ENCODE measurements at places on chromosomes 6 and 20.

- no peak for DNase-seq
These were observed 8.1 kb downstream of the NEDD9 start for GRCh38 chr6:11224252-11224965.

DNA sequence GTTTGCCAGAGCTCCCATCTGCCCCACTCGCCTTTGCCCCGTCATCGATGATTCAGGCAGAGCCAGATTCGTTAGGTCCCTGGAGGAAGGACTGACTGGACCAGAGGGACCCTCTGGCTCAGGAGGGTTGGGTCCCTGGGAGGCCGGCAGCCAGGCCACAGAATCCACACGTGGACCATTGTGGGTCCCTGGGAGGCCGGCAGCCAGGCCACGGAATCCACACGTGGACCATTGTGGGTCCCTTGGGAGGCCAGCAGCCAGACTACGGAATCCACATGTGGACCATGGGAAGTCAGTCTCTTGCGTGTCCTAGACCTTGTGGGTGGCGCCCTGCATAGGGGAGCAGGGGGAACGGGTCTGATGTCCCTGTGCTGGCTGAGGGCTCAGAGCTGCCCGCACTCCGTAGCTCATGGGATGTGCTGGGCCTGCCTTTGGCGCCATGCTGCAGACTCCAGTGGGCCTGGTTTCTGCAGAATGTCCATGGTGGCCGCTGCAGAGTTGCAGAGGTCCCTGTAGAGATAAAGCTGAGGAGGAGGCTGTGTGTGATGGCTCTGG, 23.5 kb downstream of the UCKL1 start:
- DNase-seq: no peak

- no peak for DNase-seq
These were observed 30.9 kb downstream of the STK4 start for GRCh38 chr20:44997171-44997570.

GRCh38 chr20:64139199-64140060, 24.8 kb upstream of the MYT1 start:
- no peak for DNase-seq

DNA sequence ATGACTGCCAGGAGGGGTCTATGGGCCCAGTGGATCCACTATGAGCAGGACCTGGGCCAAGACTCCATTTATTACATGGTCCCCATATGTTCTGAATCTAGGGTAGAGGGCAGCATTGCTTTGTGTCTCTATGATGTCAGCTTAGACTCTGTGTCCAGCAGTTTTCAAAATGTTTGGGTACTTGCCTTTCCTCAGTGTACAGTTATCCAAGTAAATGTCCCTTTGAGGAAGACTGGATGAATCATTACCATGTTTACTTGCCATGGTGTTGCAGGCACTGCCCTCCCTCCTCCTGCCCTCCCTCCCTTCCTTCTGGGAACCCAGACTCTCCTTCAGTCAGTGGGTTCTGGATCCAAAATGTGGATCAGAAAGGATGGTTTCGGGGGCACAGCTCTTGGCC, 108.6 kb downstream of the NRN1 start:
- DNase-seq: no peak

- no peak for DNase-seq
These were observed 152.2 kb downstream of the TRIM27 start for GRCh38 chr6:28771401-28772267.

- no peak for DNase-seq
These were observed 13.0 kb downstream of the TXNDC5 start for GRCh38 chr6:7897461-7898192.

- DNase-seq: no peak
These were observed 39.0 kb upstream of the SLC23A2 start for GRCh38 chr20:5040345-5040744.

- DNase-seq: no peak
These were observed 34.8 kb upstream of the PSMF1 start for GRCh38 chr20:1083431-1084080.

DNA sequence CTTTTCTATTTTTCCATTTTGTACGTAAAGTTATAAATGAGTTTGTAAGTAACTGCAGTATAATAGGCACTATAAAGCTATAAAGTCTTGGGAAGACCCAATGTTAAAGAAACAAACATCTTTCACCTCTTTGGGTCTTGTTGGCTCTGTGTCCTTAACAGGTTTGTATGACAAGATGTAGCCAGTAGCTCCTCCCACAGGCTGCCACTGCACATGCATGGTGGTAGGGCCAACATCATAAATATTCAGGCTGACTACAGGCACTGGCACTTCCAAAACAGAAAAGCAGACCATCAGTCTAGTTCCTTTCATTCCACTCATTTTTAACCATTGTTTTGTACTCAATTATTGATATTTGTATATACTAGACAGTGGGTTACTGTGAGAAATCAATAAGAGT, 59.9 kb downstream of the COL12A1 start:
- DNase-seq: no peak

- no peak for DNase-seq
These were observed 5.0 kb upstream of the LSM14B start for GRCh38 chr20:62117362-62117646.

DNA sequence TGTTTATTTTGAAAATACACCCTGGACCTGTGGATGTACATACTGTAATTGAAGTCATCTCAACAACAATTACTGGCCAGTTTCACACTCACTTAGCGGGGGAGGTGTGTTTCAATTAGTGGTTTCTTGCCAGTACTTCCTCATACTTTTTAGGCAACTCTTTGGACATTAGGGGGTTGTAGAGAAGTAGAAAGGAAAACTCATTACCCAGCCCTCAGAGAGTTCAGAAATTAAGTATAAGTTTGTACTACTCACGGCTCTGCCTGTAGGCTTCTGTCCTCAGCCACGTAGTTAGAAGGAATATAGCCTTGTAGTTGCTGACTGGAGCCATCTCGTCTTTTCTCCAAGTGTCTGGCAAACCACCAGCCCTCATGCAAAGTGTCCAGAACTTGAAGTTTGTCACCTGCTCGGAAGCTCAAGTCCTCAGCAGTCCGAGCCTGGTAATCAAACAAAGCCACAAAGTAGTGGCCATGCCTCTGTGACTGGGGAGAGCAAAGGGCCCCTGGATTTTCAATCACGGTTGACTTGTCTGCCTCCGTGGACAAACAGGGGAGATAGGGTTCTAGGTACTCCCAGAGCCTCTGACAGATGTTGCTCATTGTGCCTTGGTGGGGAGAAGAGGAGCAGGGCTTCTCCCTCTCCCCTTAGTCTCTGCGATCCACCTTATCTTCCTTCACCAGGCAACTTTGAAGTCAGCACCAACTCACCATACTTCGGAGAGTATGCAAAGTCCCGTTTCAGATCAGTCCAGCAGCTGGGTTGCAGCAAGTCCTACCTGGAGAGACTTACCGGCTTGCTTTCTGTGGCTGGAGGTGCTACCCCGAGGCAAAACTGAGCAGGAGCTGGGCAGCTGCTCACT, 749 bp downstream of the FRK start:
- no peak for DNase-seq

DNA sequence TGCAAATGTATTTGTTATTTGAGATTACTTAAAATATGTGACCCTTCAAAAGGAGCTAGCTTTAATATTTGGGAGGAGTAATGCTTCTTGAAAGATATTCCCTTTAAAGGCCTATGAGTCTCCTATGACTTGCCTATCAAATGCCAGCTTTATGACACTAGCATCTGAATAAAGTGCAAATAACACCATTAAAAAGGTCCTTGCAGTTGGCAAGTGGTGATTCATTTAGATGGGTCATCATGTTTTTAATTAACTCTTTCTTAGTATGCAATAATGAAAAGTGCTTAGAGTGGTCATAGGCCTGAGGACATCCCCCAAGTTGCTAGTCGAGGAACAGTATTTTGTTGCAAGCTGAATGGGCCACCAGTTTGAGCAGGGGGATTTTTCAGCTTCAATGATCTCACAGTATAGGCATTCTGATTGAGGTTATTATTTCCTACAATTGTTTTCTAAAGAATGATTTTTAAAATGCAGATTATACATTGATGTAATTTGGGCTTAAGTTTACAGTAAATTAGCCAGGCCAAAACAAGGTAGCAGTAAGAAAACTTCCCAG, 3.7 kb upstream of the CD2AP start:
- DNase-seq: no peak

- DNase-seq: no peak
These were observed 84.4 kb downstream of the SLX4IP start for GRCh38 chr20:10519361-10520046.

- no peak for DNase-seq
These were observed 762.4 kb upstream of the SLC35B3 start for GRCh38 chr6:9197726-9198125.

- DNase-seq: no peak
These were observed 28.4 kb downstream of the BCAS1 start for GRCh38 chr20:54042021-54042420.

GRCh38 chr20:49460916-49461315, 21.6 kb downstream of the KCNB1 start:
- DNase-seq: no peak

DNA sequence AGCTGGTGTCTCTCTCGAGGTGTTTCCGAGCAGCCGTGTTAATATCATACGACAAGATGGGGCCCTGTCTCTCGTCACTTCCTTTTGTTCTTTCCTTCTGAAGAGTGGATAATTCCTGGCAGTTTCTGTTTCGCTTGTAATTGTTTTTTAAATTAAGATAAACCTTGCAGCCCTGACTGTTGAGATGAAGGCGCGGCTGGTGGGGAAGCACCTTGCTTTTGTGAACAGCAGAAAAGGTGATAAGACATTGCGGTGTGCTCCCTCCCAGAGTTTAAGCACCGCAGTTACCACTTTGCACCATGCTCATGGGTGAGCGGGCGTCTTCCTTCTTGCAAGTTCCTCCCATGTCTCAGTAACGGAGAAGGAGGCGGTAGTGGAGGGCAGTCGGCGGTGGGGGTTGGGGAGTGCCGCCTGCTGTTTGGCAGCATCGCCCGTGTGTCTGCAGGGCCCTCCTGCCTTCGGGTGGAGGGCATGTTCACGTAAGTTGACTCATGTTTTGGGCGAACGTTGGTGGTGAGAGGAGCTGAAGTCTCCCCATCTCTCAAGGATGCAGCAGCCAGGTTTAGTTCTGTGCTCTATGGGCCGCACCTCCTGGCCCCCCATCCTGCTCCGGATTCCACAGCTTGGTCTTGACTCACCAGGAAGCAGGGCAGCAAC, 345.9 kb downstream of the TAF4 start:
- no peak for DNase-seq

All from HuH-7 (cell line).